ENCODE measurements at places on chromosomes 12 and 14.
A peak's percentile ranks its signal among the peaks of the same experiment; 100 is the strongest.

DNA sequence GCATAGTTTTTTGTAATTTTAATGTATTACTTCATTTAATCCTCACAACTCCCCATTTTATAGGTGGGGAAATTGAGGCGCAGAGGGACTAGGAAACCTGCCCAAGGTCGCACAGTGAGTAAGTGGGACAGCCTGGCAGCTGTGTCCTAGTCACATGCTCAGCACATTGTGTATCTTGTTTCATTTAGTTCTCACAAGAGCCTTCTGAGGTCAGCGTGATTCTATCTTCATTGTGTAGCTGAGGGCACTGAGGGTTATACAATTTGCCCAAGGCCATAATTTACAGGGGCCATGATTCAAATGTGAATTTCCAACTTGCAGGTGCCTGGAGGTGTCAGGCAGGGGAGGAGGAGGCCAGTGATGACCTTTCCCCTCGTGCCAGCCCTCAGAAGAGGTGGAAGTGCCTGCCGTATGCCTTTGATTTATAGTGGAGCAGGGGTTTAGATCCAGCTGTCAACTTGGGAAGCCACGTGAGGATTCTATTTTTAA lies 30.3 kb upstream of the SMOC1 start:
- no peak for DNase-seq

DNA sequence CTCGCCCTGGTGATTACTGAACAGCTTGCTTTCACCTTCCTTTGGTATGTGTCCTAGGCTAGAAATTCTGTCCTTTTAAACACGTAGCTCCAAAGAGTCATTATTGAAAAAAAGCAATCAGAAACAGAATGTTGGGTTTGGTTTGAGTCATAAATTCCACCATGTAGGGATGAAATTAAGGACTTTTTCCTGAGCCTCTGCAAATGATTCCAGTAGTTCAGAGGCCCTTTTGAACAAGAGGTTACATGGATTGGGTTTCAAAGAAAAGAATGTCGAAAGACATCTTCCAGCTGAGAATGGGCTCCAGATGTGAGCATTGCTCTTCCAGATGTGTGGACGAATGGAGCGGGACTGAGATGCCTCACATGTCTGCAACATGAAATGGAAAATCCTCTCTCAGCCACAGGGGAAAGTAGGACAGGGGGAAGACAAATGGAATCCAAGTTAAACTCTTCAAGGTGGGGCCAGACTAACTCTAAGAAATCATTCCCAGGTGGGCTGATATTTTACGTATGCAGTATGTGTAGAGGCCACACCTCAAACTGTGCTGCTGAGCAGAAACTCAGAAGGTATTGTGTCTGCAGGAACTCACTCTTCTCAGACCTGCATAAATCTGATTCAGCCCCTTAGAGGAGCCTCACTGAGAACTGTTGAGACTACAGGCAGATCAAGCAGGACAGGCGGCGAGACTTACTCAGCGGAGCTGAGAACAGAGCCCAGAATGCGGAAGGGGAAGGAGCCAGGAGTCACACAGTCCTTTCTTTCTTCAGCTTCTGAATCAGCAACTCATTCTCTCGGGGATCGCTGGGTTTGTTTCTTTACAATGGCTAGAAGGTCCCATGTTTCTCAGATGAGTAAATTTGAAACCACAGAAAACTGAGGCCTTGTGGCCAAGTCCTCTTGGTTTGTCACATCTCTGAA lies 23.3 kb upstream of the EMP1 start:
- DNase-seq = peak; percentile 86

- no peak for DNase-seq
Measured at GRCh38 chr12:131147894-131148293, 194.2 kb downstream of the ADGRD1 start.

DNA sequence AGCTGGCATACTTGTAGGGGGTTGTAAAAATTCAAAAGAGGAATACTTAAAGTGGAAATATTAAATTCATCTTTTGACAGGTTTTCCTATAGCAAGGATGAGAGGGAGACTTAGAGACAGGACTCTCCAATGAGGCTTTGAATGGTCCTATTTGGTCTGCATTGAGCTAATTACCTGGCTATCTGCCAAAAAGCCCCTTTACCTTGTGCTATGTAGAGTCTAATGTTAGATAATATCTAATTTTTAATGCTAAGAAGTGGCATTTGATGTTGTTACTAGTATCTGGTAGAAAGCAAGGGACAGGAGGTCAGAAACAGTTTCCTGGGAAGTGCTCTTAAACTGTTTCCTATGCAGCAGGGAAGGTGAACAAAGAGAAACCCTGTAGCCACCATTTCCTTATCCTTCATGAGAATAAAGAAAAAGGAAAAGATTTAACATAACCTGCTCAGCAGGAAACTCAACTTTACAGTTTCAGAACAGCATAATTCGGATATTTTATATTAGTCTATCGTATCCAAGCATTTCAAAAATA lies 550.0 kb downstream of the SOX5 start:
- DNase-seq = no peak

DNA sequence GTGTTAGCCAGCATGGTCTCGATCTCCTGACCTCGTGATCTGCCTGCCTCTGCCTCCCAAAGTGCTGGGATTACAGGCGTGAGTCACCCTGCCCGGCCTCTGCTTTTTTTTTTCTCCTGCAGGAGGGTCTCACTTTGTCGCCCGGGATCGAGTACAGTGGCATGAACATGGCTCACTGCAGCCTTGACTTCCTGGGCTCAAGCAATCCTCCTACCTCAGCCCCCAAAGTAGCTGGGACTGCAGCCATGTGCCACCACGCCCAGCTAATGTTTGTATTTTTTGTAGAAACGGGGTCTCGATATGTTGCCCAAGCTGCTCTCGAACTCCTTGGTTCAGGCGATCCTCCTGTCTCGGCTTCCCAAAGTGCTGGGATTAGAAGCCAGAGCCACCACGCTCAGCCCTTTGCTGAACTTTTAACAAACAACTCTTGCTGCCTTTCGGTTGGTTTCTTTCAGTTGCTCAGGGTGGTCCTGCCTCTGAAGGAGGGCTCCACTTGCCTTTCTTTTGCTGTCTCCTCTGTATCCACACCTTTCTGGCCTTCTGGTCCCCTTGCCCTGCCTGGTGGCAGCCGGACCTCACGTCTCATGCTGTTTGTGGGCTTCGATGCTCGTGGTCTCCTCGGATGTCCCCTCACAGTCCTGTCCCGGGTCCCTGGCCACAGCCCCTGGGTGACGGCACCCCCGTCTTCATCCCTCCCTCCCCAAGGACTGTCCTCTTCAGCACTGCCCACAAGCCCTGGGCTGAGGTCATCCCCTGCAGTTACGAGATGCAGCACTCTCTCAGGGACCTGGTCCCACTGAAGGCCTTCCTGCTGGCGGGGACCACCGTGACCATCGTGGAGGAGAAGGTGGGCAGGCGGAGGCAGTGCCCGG lies 3.8 kb upstream of the B3GNT4 start:
- DNase-seq = no peak

GRCh38 chr12:48013287-48013686 lies 9.0 kb upstream of the COL2A1 start:
- no peak for DNase-seq

- DNase-seq = no peak
Measured at GRCh38 chr12:104063712-104064030, 660 bp upstream of the HCFC2 start.

DNA sequence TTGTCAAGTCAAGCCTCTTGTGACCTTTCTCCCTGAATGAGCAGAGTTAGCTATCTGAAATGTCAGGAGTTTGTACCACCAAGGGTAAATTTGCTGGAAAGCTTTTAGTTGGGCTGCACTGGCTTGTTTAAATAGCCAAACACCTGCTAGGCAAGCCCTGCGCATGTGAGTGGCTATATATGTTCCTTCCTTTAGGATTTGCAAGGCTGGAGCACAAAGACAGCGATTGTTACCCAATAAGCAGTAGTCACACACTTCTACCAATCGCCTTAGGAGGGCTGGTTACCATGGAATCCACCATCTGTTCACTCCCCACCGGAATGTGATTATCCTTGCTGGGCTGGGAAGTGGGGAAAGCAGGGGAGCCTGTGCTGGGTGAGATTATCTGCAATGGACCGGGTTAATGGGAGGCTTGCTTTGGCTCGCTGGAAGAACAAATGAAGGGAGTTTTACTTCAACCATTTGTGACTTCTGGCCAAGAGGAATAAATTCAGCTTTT lies 102.5 kb downstream of the FGD4 start:
- no peak for DNase-seq

DNA sequence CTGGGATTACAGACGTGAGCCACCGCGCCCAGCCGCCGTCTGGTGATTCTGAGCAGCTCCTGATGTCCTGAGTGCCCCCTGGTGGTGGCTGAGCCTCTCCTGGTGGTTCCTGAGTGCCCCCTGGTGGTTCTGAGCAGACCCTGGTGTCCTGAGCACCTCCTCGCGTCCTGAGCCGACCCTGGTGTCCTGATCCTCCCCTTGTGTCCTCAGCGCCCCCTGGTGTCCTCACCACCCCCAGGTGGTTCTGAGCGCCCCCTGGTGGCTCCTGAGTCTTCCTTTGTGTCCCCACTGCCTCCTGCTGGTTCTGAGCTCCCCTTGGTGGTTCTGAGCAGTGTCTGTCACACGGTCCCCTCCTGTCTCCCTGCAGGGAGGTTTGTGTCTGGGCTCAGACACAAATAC lies 1304.9 kb downstream of the TMEM121 start:
- DNase-seq = no peak

DNA sequence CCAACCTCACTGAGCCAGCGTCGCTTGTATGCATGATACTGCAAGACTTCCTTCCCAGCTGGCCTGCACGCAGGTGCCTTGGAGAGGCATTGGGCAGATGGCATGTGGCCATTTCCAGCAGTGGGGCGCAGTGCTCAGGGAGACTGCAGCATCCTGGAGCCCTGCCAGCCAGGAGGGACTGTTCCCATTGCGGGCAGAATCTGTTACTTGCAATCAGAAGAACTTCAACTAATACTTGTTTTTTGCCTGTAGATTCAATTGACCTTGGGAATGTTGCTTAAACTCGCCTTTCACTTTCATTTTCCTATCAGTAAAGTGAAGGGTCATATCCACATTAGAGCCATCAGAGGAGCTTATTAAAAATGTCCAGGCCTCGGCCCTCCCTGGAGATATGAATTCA lies 29.8 kb downstream of the ANKRD9 start:
- no peak for DNase-seq

- DNase-seq = no peak
Measured at GRCh38 chr14:30283822-30284446, 275.0 kb upstream of the G2E3 start.
